ENCODE measurements at places on chromosomes 3 and 15.

- DNase-seq, result no peak
Observed at GRCh38 chr3:52280050-52280461, 1.6 kb upstream of the WDR82 start.

GRCh38 chr3:182284793-182285192 is 508.5 kb upstream of the ATP11B start:
- no peak for DNase-seq

DNA sequence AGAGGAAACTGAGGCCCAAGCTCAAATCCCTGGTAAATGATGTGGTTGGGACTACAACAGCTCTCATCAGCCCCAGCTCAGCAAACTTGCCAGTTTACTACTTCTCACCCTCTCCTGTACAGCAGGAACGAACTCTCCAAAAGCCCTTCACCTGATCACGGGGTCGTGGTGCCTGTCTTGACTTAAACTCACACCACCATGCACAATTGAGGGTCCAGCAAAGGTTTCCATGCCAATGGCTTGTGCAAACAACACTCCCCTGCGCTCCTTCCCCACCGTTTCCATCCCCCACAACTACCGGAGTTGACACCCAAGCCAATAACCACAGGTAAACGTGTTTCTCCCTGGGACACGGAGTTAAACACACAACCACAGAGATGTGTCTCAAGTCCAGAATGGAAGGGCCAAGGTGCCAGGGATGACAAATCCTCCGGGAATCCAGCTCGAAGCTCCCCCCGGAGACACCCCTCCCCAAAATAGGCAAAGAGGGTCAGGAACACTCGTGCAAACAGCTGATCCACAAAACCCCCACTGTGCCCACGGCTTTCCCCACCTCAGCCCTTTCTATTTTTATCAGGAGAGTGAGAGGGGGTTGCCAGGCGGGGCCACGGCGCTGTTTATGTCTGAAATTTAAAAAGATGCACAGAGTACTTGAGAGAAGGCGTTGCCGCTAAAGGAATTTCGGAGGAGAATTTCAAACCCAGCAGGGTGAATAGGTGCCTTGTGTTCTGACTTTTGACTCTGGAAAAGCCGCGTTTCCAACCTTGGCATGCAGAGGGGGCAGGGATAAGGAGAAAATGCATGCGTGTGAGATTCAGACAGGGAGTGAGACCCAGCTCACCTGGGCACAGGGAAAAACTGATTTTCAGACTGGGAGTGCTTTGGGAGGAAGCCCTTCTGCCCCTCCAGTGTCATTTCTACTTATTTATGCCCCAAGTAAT is 10.6 kb upstream of the ACAN start:
- no peak for DNase-seq

GRCh38 chr15:101152914-101153313 is 98.9 kb downstream of the CHSY1 start:
- no peak for DNase-seq

DNA sequence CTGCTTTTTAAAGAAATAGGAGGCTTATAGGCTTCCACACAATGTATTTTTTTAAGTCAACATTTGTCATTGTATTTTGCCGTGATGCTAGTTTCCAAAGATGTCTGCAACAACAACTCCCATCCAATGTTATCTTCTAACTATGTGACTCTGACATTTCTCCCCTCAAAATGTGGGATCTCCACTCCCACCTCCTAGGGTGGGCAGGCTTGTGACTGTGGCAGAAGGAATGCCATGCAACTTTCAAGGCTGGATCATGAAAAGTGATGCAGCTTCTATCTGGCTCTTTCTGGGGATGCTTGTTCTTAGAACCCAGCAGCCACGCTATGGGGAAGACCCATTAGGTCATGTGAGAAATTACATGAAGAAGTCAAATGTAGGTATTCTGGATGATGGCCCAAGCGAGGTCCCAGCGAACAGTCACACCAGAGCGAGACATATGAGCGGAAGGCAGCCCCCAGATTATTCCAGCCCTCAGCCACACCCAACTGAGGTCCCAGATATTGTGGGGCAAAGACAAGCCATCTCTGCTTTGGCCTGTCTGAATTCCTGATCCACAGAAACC is 124.3 kb downstream of the BDH1 start:
- DNase-seq, result no peak

Data from GDM1 (cell line).